Hematopoietic multipotent progenitor cell treated with erythropoietin and hydrocortisone succinate and interleukin-3 and kit ligand, for 17 days (in vitro differentiated cells): ENCODE measurements at places on chromosomes 2 and 18.

GRCh38 chr2:127721978-127722355 lies 20.7 kb downstream of the SFT2D3 start:
- no peak for DNase-seq

- no peak for DNase-seq
Observed at GRCh38 chr2:170369894-170370293, 191.9 kb downstream of the MYO3B start.

GRCh38 chr2:33645861-33646260 lies 46.8 kb upstream of the FAM98A start:
- DNase-seq: no peak

DNA sequence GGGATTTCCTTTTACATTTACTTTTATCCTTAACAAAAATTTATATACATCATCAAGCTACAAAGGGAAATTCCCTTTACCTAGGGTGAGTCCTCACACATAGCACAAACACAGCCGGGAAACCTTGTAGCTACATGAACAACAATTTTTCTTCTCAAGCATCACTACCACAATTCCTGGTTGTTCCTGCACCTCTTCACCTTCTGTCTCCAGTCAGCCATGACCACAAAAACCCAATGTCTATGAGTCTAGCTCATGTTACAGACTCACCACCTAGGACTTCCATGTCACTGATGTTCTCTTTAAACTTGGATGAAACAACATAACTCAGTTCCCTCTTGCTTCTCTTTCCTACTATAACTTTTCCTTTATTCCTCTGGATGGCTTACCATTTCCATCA lies 460.4 kb downstream of the MBD2 start:
- no peak for DNase-seq

DNA sequence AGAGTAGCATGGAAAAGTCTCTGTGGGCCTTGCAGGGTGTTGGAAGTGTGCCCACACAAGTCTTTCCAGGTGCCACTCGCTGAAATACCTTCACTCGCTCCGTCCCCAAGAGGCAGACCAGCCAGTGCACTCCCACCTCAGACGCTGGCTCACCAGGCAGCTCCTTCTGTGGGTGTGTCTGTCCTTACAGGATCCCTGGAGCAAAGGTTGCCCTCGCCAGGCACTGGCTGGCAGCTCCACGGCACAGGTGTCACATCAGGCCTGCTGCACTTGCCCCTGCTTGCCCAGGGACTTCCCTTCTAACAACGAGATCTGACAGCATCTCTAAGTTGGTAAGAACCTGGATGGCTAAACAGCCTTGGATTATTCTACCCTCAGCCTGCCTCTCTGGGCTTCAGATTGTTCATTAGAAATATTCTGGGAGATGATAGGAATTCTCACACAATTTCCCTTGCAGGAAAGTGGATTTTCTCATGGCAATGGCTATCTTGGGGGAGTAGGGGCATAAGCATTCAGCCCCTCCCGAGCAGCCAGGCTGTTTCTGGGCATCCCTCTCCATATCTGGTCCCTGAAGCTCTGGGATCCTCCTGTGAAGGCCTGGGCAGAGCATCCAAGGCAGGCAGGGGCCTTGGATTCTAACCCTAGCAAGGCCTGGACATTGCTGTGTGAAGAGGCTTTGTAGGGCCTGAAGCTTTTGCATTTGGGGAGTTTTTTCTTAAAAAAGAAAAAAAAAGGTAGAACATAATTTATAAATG lies 262.1 kb downstream of the MYCN start:
- DNase-seq: no peak

GRCh38 chr2:20650393-20650876 lies 463 bp downstream of the HS1BP3 start:
- DNase-seq: peak; percentile 70

DNA sequence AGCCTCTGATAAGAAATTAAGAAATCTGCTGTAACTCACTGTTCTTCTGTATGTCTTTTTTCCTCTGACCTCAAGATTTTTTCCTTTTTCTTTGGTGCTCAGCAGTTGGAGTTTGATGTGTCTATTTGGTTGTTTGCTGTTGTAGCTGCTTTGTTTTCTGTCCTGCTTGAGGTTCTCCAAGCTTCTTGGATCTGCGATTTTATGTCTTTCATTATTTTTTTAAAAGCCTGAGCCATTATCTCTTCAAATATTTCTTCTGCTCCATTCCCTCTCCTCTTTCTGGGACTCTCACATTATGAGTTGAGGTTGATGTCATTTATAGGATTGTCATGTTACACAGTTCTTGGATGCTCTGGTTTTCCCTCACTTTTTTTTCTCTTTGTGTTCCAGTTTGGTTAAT lies 47.7 kb downstream of the RAMP1 start:
- no peak for DNase-seq

- DNase-seq: no peak
Observed at GRCh38 chr2:101630224-101630949, 67.1 kb upstream of the MAP4K4 start.

DNA sequence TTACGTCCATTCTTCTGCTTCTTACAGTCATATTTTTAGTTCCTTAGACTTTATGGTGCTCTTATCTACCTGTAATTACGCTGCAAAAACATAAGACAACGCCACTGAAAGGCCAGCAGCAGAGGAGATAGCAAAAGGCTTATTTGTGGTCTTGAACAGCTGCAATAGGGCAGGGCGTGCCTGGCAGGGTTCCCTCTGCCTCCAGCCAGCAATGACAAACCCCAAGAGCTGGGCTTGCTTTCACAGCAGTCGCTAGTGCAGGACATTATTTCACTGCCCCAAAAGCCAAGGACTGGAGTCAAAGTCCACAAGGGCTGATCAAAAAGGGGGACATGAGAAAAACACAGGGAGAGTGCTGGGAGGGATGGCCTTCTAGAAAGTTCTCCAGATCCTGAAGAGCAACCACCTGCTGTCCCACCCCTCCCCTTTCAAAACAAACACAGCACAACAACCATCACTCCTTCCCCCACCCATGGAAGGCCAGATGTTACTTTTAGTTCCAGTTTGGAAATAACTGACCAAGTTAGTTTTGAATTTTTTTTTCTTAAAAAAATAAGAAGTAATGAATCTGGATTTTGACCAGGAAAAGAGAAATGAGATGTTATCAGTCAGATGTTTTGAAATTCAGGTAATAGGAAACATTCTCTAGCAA lies 127.8 kb downstream of the RBMS1 start:
- peak; percentile 20 for DNase-seq

- DNase-seq: no peak
Observed at GRCh38 chr2:67215214-67216055, 181.7 kb upstream of the ETAA1 start.

GRCh38 chr2:200308546-200309295 lies 2.2 kb downstream of the SPATS2L start:
- no peak for DNase-seq

DNA sequence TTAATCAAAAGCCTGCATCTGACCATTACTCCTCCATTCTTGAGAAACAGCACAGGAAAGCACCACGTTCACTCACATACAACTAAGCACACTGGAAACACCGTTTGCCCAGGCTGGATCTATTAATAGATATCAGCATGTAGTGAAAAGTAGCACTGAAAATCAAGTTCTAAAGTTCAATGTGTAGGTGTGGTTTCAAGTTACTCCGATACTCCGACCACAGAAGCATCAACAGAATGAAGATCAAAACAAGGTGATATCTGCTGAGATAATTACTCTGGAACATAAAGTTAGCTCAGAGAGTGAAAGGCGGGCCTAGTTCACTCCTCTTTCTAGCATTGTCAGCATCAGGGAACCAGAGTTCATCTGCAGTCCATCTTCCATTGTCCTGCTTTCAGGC lies 1367.4 kb upstream of the ACVR2A start:
- DNase-seq: no peak

DNA sequence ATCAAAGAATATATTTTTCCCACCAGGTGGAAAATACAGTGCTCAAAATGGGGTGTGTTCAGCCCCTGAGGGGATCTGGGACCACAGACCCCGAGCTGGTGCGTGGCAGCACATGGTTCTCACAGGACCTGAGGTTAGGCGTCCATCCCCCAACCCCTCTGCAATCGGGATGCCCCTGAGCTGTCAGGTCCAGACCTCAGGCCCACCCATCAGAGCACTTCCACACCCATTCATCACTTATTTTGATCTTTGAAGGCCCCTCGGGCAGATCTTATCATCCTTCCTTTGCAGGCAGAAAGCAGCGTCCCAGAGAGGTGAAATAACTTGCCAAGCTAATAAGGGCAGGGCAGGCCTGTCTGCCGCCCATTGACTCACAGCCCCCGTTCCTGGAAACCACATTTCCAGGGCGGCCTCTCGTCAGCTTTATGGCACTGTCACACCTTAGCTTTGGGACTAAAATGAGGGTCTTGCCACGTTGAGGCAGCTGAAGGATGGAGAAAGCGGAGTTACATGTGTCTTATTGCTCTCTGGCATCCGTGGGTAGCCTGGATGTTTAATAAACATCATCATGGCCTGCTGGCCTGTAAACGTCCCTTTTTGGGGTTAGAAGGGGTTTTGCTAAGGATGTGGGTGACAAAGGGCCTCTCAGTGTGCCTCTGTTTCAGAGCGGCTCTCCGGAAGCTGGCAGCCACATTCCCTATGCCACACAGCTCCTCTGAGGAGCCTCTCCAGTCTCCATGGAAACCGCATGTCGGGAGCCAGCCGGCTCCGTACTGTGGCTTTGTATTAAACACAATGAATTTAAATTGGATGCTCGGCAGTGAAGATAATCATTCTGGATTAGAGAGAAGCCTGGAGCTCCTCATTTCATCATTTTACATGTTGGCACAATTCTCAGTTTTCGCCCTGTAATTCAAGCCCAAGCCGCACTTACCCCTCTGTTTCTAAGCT lies 58.3 kb upstream of the MAPRE3 start:
- DNase-seq: no peak

DNA sequence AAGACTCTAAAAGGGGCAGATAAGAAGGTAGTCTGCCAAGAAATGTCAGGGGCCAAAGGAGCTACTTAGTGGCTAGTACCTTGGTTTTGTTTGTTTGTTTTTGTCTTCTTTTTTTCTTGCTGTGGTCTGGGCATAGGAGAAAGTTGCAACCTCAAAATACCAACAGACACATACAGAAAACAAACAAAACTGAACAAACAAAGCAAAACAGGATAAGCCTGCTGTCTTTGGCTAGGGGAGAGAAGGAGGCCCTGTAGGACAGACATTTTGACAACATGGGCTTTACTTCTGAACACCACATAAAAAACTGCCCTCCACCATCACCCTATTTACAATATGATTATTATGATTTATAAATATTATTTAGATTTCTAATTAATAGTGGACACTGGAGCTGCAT lies 460.8 kb downstream of the PTH2R start:
- DNase-seq: no peak

DNA sequence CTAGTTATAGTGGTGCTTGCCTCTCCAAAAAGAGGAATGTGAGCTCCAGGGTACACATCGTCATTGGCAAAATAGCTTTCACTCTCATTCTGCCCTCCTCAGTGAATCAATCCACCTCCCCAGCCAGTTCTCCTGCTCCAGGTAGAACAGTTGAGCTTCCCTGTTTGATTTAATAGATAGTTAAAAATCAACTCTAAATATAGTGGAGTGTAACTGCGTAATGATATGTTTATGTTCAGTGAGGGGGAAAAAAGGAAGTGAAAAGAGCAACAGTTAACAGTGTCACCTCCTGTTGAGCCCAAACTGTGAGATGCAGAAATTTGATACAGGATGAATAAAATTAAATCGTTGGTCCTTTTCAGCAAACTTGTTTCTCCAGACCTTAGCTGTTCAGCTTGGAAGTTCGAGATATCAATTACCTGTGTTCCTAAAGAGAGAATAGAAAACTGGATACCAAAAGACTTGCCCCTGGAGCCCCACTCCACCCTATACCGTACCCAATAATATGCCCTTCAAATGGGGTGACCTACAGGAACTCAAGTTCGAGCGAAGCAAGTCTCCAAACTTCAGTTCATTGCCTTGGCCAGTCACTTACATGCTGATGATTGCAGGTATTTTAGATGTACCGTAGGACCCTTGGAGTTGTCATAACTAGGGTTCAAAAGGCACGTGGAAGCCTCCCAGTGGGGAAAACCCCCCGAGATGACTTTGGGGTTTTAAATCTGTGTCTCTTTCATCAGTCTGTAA lies 708.4 kb downstream of the RNF144A start:
- no peak for DNase-seq

GRCh38 chr2:237279012-237279768 lies 134.8 kb downstream of the COL6A3 start:
- no peak for DNase-seq

DNA sequence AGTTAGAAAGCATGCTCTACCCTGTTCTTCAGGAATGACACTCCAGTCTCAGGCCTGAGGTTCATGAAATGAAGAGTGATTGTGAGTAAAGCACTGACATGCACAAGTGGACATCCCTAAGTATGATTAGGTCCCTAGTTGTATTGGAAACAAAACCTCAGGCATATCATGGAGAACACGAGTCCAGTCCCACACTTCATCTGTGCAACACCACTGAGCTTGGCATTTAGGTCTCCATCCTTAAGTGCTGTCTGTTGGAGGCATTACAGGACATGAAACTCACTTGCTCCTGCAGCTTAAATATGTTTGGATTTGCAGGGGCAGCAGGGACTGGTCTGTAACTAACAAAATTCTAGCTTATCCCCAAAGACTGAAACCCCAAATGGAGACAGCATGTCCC lies 250.3 kb upstream of the KLHL29 start:
- no peak for DNase-seq

- no peak for DNase-seq
Observed at GRCh38 chr2:109429567-109430328, 184.0 kb downstream of the SEPTIN10 start.

- no peak for DNase-seq
Observed at GRCh38 chr2:151770995-151771394, 36.7 kb upstream of the NEB start.

GRCh38 chr18:64850791-64851190 lies 701.9 kb upstream of the LINC00305 start:
- no peak for DNase-seq

DNA sequence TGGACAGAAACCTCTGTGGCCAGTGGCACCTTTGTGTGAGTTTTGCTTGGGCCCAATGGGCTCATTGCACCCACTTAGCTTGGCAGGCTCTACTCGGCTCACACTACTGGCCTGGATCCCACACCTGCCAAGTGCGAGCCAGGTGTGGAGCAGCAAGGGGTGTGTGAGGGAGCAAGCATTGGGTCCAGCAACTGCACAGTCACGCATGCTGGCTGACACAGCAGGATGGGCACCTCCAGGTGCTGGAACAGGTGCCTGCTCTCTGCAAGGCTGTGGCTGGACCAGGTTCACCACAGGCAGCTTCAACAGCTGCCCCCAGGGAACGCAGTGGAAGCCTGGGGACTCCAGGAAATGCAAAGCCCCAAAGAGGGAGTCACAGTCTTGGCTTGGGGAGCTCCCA lies 94.2 kb downstream of the DOK6 start:
- no peak for DNase-seq

- peak; percentile 62 for DNase-seq
Observed at GRCh38 chr2:36780231-36780839, 83.8 kb downstream of the VIT start.

- DNase-seq: no peak
Observed at GRCh38 chr18:49481317-49481716, 5.7 kb downstream of the C18orf32 start.

DNA sequence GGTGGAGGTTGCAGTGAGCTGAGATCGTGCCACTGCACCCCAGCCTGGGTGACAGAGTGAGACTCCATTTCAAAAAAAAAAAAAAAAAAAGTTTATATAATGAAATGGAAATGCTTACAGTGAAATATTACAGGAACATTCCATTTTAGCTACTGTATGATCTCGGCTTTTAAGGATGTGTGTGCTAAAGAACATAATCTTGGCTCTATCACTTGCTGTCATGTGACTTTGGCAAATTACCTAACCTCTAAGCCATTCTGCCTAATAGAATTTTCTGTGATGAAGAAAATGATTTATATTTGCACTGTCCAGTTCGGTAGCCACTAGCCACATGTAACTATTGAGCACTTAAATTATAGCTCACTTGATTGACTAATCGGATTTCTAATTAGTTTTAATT lies 36.3 kb downstream of the SMAD4 start:
- no peak for DNase-seq
